B cell (primary cell): ENCODE measurements at places on chromosomes 6 and 20. TPM values are rescaled to one million over a fixed set of nuclear protein-coding genes. Genes with fewer than 3 reads are reported as not detected.

The KIAA1755 gene
- polyA plus RNA-seq, result not detected in 2 replicates

The SLC22A1 gene
- polyA plus RNA-seq, result 0.17 and 0.18 TPM in 2 replicates

The CFAP61 gene
- not detected in 2 replicates for polyA plus RNA-seq

The BPIFB2 gene
- not detected in 2 replicates for polyA plus RNA-seq

The SLC9A8 gene
- 16.7 and 17.8 TPM in 2 replicates for polyA plus RNA-seq

The GPSM3 gene
- polyA plus RNA-seq, result 254 and 299 TPM in 2 replicates

The TMC2 gene
- polyA plus RNA-seq, result not detected in 2 replicates

The QRSL1 gene
- 35.0 and 36.9 TPM in 2 replicates for polyA plus RNA-seq

The TPD52L1 gene
- polyA plus RNA-seq, result not detected in 2 replicates

The B3GAT2 gene
- polyA plus RNA-seq, result not detected in 2 replicates

The ISM1 gene
- 0.09 TPM in 1 of 2 replicates, not detected in the other for polyA plus RNA-seq

The GJA1 gene
- not detected in 2 replicates for polyA plus RNA-seq

The SMPDL3A gene
- 0.20 and 0.21 TPM in 2 replicates for polyA plus RNA-seq

The ETV7 gene
- polyA plus RNA-seq, result 0.79 and 2.0 TPM in 2 replicates

The VARS1 gene
- polyA plus RNA-seq, result 54.8 and 66.8 TPM in 2 replicates
